Cardiac muscle cell (in vitro differentiated cells and primary cell): ENCODE measurements at places on chromosomes 5 and 9. TPM values are rescaled to one million over a fixed set of nuclear protein-coding genes. Genes with fewer than 3 reads are reported as not detected.

DNA sequence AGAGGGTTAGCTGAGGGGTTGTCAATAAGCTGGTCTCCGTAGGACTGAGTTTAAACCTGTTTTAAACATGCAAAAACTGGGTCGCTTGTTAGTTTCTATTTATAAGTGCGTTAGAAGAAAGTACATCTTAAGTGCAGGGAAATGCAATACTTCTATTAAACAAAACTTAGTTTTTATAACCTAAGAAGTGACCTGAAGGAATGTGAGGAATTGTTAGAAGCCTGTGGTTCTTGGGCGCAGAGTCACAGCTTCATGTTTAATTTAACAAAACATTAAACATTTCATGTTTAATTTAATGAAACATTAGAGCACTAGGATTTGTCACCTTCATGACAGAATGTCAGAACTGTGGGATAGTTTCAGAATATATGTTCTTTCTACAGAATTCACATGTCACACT is 469.2 kb upstream of the WWC1 start:
- DNase-seq: no peak

DNA sequence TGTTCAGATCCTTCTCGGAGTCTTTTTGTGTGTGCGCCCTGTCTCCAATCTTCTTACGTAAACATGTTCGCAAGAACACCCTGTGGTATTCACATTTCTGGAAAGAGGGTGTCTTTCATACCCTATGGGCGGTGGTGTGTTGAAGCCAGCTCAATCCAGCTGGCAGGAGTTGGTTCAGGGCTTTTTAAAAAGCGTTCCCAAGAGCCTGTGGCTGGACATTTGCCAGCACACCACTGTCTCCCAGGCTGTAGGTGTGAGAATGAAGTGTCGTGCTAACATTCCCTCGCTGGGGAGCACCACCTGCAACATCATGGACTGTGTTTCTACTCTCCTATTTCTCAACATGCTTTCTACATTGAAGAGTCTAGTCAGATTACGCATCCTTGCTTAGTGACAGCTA is 51.7 kb downstream of the S1PR3 start:
- DNase-seq: peak; percentile 37

GRCh38 chr9:130482463-130482862 is 37.7 kb downstream of the ASS1 start:
- DNase-seq: peak; percentile 6

- DNase-seq: no peak
These were observed 38.4 kb downstream of the PRRX2 start for GRCh38 chr9:129703667-129704355.

GRCh38 chr5:142969186-142969585 is 199.0 kb downstream of the ARHGAP26 start:
- no peak for DNase-seq

DNA sequence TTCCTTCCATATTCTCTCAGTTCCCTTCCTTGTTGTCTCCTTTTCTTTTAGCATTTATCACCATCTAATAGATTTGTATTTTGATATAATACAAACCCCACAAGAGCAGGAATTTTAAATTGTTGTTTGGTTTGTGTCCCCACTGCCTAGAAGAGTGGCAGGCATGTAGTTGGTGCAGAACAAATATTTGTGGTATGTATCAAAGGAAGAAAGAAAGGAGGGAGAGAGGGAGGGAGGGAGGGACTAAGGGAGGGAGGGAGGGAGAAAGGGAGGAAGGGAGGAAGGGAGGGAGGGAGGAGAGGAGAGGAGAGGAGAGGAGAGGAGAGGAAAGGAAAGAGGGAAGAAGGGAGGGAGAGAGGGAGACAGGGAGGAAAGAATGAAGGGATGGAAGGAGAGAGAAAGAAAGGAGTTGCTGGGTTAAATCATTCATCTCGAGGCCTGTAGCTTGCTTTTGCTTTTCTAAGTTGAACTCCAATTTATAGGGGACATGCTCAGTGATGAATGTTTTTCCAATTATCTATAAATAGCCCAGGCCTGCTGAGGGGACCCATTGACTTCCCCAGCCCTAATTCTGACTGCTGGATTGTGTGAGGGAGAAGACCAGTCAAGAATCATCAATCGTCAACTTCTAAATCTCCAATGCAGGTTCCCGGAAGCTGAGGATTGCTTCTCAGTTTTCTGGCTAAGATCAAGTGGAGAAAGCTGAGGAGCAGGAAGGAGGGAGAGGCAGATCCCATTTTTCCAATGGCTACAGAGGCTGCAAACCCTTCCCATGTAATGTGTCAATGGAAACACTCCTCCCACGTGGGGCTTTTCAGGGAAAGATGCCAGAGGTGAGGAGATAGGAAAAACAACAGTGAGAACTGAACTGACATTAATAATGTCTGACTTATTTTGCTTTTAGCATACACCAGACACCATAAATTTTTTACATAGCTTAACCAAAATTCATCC is 320.7 kb downstream of the ASTN2 start:
- DNase-seq: peak; percentile 69

GRCh38 chr5:142303565-142303964 is 21.3 kb downstream of the SPRY4 start:
- DNase-seq: peak; percentile 67

- no peak for DNase-seq
These were observed 103.6 kb downstream of the PDE4D start for GRCh38 chr5:59789894-59790293.

GRCh38 chr9:91900055-91900796 is 49.8 kb downstream of the ROR2 start:
- peak; percentile 78 for DNase-seq

GRCh38 chr5:178123094-178123965 is 7.5 kb upstream of the RMND5B start:
- DNase-seq: no peak

- DNase-seq: no peak
These were observed 146.1 kb upstream of the HMHB1 start for GRCh38 chr5:143665866-143666265.

DNA sequence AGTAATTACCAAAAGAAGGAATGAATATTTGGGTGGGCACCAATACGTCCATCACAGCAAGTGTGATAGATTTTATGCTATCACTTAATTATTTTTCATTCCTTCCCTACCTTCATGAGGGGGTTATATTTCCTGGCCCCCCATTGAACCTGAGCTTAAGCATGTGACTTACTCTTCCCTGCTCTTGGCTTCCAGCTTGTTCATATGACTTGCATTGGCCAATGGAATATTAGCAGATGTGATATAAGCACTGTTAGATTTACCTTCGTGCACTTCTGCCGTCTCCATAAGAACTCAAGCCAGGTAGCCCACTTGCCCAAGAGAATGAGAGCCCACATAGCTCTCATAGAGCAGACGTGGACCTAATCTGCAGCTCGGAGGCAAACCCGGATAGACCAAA is 99.1 kb upstream of the SMARCA2 start:
- no peak for DNase-seq

GRCh38 chr5:61416420-61416819 is 84.4 kb downstream of the ZSWIM6 start:
- no peak for DNase-seq

GRCh38 chr5:115415143-115415491 is 118.7 kb upstream of the CCDC112 start:
- DNase-seq: peak; percentile 89

DNA sequence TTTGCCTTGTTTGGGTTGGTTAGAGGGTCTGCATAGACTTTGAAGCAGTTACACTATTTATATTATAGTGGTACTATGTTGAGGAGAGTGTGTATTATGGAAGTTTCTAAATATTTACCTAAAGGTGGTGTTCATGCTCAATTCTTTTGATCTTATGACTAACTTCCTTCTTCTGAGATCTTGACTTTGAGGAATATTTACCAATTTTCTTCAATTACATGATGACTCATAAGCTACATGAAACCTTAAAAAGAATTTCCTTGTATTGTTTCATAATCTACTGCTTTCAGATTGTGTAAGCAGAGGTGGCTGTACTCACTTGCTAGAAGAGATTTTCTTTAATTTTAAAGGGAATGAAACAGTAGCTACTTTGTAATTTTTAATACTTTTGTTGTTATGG is 276.1 kb downstream of the TAF11L14 start:
- DNase-seq: no peak

DNA sequence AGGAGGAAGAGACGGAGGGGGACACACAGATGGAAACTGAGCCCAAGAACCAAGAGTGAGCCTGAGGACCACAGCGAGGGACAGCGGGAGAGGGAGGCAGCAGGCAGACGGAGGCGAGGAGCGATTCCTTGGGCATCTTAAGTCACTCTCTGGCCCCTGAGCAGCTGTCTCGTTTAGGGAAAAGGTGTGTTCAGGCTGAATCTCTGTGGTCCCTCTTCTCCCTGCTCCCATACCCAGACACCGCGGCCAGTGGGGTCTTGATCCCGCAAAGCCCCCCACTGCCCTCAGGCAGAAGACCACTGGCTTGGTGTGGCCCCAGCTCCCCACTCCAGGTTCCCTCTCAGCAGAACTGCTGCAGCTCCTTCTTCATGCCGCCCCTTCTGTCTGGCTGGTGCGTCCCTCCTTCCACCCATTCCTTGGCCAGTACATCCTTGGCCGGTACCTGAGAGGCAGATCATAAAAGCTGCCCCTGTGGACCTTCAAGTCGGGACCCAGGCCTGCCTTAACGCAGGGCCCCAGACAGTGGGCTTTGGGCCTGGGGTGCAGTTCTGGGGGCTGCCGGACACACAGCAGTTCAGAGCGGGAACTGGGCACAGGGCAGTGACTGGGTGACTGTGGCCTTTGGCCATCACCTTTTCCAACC is 5.8 kb upstream of the RALGDS start:
- no peak for DNase-seq

- DNase-seq: no peak
These were observed 19.9 kb upstream of the CYLC2 start for GRCh38 chr9:102975251-102975650.

The RORB gene
- 0.03 and 0.04 TPM in 2 replicates for total RNA-seq

The GKAP1 gene
- 8.1 and 11.7 TPM in 2 replicates for total RNA-seq

The SH2D3C gene
- 3.5 and 9.9 TPM in 2 replicates for total RNA-seq

The STX17 gene
- 16.5 and 34.8 TPM in 2 replicates for total RNA-seq

The KDM3B gene
- 69.4 and 99.2 TPM in 2 replicates for total RNA-seq

The OCLN gene
- 4.1 and 5.6 TPM in 2 replicates for total RNA-seq

The C5orf46 gene
- total RNA-seq: not detected in 2 replicates

The NDST1 gene
- total RNA-seq: 79.8 and 97.6 TPM in 2 replicates

The ERCC8 gene
- total RNA-seq: 9.7 and 23.9 TPM in 2 replicates

The PPP3R2 gene
- not detected in 2 replicates for total RNA-seq

The SPEF2 gene
- 2.2 and 5.7 TPM in 2 replicates for total RNA-seq

The HCN1 gene
- total RNA-seq: 5.6 and 11.3 TPM in 2 replicates

The DBH gene
- total RNA-seq: not detected in 2 replicates
